ENCODE measurements at places on chromosomes 7 and 10.

- no peak for DNase-seq
Measured at GRCh38 chr10:113626809-113627355, 37.0 kb downstream of the NRAP start.

DNA sequence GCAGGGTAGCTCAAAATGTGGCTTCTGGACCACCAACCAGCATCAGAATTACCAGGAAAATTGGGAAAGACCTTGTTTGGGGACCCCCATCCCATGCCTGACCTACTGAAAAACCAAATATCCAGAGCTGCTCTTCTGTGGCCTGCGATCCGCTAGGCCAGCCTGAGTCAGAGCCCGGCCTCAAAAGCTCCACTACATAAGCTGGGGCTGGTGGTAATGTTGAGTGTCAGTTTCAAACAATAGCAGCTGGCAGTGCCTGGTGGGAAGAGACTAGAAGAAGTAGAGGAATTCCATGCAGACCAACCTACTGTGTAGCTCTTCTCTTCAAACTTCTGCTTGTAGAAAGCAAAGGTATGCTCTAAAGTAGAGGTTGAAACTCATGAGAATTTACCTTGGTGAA, 52.0 kb downstream of the KLRG2 start:
- no peak for DNase-seq

DNA sequence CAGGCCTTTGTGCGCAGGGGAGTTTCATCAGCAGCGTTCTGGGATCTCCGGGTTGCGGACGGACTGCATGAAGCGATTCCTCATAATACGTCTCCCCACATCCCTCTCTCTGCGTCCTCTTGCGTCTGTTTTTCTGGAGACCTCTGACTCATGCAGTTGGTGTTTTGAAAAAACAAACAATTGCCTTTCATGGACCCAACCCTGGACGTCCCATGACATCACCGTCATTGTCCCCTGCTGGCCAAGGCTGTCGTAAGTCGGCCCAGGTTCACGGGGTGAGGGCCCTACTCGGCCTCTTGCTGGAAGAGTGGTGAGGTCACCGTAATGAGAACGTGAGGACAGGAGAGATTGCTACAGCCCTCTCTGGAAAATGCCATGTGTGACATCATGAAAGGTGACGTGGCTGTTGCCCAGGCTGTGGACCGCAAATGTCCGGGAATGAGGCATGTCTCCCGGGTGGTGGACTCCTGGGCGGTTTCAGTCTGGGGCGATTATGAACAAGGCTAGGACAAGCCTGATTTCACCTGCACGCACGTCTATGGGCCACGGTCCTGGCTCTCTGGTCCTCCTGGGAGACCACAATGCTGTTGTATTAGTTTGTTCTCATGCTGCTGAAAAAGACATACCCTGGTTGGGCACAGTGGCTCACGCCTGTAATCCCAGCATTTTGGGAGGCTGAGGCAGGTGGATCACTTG, 9.8 kb upstream of the MAFK start:
- peak; percentile 86 for DNase-seq

DNA sequence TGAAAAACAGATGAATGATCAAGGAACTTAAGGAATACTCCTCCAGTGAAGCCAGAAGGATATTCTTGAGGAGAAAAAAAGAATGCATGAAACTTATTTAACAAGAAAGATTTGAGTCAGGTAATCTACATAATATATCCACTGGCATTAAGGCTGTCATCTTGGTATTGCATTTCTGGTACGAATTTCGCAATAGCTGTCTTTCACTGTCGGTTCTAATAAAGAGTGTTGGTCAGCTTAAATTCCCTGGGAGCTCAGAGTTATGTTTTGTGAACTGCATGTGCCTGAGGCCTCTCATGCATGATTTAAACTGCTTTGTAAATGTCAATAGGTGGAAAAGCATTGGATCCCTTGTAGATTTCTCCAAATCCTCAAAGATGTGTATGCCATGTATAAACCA, 565.3 kb upstream of the GALNT17 start:
- no peak for DNase-seq

DNA sequence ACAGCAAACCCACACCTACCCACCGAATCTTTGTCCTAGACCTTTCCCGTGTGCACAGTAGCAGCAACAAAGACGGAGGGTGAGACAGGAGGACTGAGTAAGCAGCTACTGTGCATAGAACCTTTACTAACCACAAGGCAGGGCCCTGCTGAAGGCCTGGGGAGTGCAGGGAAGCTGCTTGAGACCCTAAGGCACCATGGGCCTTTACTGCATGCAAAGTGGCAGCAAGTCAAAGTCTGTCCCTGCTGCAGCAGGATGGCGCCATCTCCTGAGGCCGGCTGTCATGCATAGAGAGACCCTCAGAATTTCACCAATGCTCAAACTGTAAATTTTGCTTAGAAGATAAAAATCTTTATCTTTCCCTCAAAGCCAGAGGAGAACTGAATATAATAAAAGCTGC, 610.5 kb downstream of the ACTR3B start:
- no peak for DNase-seq

GRCh38 chr10:124417895-124418725, 613 bp downstream of the OAT start:
- DNase-seq: peak; percentile 66

- DNase-seq: peak; percentile 75
Measured at GRCh38 chr10:112959207-112959838, 9.3 kb downstream of the TCF7L2 start.

DNA sequence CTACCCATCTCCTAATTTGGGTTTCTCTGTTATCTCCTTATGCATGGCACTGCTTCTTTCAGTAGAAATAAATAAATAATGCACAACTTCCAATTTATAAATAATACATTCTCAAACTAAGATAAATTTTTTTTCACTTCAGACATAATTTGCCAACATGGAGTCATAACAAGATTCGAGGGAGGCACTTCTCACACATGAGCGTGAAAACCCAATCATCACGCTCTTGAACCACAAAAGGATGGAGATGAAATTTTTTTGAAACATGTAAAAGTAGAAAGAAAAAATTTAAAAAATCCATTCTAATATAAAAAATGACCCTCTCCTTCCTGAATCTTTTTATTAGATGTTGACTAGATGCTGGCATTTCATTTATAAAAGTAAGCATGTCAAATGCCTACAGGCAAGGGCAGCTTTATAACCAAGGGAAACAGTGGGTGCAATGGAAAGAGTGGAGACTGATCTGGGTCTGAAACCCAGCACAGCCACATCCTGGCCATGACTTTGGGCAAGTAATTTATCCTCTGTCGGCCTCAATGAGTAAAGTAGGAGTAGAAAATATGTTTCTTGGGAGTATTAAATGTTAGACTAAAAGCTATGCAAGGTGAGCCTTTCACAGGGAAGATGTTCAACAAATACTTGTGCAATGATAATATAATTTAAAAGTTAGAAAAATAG, 185.0 kb downstream of the STK31 start:
- DNase-seq: no peak

GRCh38 chr10:66862687-66863258, 63.1 kb upstream of the LRRTM3 start:
- no peak for DNase-seq

- DNase-seq: peak; percentile 68
Measured at GRCh38 chr10:103685880-103686669, 169.3 kb downstream of the SH3PXD2A start.

- DNase-seq: no peak
Measured at GRCh38 chr10:30822693-30823465, 193.3 kb upstream of the LYZL2 start.

DNA sequence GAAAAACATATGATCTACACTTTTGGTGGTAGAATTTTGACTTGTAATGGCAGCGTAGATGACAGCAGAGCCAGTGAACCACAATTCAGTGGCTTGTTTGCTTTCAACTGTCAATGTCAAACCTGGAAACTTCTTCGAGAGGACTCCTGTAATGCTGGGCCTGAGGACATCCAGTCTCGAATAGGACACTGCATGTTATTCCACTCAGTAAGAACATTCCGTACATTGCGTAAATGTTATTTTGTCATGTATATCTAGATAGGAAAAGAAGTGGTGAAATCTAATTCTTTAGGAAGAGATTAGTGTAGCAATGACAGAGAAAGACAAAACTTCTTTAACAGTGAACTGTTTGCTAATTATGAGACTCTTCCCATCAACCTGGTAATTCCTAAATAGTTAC, 112.9 kb downstream of the PODXL start:
- no peak for DNase-seq

DNA sequence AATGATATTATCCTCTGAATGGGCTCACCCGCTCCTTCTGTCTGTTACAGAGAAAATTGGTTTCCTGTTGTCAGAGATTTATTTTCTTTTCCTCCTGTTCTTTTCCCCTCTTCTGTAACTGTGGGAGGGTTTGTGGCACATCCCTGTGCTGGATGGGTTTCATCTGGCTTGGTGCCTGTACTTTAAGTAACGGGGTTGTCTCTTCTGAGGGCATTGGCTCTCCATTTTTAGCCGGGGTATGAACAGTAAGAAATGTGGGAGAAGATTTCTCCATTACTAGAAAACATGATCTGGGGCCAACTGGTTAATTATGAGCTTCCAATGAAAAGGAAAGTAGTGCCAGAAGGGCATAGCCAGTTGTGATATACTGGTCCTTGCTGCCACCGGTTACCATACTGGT, 142.6 kb downstream of the SND1 start:
- no peak for DNase-seq

- no peak for DNase-seq
Measured at GRCh38 chr7:36571190-36571560, 153.1 kb downstream of the AOAH start.

GRCh38 chr10:101256387-101256786, 27.1 kb upstream of the LBX1 start:
- no peak for DNase-seq

GRCh38 chr10:59536167-59537014, 173.3 kb downstream of the SLC16A9 start:
- DNase-seq: no peak

DNA sequence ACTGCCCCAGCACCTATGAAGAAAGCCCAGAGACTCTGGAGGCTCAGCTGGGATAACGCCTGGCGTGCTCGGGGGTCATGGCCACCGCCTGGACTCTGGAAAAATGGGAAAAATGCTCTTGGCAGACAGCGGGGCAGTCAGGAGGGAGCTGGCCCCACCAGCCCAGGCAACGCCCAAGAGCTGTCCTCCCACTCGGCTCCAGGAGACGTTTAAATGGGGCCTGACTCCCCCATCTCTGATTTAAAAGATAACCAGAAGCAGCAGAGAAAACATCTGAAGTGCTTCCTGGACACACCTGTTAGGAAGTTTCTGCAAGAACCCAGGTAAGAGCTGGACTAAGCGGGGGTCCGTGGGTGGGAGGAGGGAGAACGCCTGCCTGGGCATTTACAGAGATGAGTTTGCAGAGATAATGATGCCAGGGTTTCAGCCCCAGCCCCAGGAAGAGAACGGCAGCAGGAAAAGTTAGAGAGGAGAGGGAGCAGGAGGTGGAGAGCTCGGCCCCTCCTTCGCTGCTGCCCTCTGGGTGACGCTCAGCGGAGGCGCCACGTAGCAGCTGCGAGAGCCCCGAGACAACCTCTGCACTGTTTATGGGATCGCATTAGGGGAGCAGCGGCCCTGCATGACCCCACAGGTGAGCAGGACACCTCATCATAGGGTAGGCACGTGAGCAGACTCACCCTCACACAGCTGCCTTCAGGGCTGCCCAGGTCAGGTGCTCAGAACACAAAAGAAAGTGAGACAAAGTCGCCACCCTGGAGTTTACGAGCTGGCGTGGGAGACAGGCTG, 83.5 kb upstream of the INSIG1 start:
- no peak for DNase-seq

GRCh38 chr7:156889089-156889488, 3.9 kb downstream of the LMBR1 start:
- DNase-seq: no peak

- peak; percentile 46 for DNase-seq
Measured at GRCh38 chr7:159015454-159016410, 128.9 kb downstream of the VIPR2 start.

DNA sequence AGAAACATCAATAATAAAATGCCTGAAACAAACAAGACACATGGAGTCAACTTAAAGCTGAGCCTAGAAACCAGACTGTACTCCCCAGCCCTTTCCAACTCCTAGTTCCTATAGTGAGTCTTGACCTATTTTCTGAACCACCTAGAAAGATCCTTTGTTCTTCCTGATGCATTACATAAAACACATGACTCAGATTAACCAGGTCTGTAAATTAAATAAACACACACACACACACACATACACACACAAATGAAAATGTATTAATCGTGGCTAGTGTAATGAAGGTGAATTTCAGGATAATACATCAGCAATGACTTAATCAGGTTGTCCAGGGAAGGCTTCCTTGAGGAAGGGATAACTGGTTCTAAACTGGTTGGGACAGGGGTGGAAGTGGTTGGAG, 104.7 kb downstream of the ST8SIA6 start:
- DNase-seq: no peak

DNA sequence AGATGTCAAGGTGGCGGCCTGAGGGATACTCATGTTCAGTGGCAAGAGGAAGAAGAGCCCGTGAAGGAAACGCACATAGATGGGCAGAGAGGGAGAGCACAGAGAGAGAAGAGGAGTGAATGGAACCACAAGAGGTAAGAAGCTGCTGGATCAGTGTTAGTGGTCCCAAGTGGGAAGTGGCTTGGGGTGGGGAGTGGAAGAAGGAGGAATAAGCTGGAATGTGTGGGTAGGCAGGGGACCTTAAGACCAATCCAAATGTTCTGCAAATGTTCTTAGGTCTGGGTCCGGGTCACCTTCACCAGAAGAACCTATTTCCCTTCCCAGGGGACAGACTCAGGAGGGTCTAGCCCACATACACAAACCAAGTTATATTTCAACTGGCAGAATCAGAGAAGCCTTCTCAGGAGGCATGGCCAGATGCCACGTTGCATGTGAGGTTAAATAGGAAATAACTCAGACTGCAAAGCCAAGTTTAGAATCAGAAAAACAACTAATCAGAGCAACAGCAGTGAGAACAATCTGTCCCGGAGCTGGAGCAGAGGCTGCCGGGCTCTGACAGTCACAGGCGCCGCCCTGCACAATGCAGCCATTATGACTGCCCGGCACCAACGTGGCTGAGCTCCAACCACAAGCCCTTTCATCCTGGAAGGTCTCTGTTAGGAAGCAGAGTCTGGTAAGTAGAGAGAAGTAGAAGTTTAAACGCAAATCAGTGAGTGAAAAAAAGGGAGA, 78.6 kb upstream of the ARMC3 start:
- DNase-seq: no peak

DNA sequence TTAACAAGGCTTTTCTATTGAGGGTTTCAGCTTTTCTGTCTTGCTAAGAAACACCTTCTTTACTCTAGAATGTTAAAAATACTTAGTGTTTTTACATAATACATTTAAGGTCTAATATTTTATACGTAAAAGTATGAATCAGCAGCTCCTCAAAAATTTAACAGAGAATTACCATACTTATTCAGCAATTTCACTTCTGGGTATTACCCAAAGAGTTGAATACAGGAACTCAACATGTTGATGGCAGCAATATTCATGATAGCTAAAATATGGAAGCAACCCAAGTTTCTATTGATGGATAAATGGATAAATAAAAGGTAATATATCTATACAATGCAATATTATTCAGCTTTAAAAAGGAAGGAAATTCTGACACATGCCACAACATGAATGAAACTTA, 9.7 kb upstream of the OR13A1 start:
- no peak for DNase-seq

DNA sequence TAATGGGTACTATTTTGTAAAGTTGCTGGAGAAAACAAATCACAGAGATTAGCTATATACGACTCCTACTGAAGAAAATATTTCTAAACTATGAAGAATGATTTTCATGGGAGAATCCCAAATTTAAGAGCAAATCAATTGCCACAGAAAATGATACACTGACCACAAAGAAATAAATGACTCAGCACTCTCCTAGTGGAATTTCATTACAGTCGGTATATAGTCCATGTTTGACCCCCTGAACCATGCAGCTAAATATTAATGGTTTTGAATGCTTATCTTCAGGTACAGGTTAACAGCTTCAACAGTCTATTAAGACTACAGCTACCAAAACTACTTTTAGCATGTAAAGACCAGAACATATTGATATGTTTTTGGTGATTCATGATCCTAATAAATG, 65.0 kb downstream of the IDE start:
- no peak for DNase-seq
